Type B pancreatic cell (in vitro differentiated cells): ENCODE measurements at places on chromosomes 12 and 14. TPM values are rescaled to one million over a fixed set of nuclear protein-coding genes. Genes with fewer than 3 reads are reported as not detected.

Gene SLC25A21
- 0.55 and 0.58 TPM in 2 replicates for total RNA-seq

Gene IRAK3
- total RNA-seq = 0.21 and 0.34 TPM in 2 replicates

Gene MIP
- total RNA-seq = not detected in 2 replicates

Gene CSAD
- total RNA-seq = 30.6 and 49.3 TPM in 2 replicates
